HEK293T (cell line): ENCODE measurements at places on chromosomes 7 and 10.

DNA sequence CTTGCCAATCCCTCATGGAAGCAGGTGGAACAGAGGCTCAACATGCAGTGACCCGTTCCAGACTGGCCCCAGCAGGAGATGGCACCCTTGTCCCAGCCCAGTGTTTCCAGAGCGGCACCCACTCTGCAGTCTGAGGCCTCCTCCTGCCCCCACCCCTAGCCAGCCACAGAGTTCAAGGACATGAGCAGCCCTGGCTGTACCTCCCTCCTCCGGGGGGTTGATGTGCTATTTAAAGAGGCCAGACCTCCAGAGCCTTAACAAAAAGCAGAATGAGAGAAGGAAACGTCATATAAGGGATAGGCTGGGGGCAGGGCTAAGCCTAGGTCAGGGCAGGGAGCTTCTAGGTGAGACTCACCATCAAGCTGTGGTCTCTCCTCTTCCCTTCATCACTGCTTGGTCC is 115.7 kb upstream of the NANOS1 start:
- no peak for DNase-seq

DNA sequence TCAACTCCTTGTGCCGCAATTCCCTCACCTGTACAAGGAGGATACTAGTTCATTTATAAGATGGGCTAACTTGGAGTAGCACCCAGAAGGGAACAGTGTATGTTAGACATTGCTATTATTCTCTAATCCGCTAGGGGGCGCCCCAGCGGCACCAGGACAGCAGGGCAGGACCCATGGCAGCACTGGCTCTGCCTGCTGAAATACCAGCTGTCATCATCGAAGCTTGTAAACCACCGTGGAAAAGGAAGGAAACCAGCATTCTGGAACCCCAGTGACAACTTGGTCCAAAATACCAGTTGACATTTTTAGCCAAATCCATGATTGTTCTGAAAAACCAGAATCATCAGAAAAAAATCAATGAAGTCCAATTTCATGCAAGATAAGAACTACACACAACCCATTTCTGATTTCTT is 134.4 kb downstream of the ITGA8 start:
- DNase-seq = peak; percentile 84

GRCh38 chr10:93580828-93581227 is 14.4 kb downstream of the FFAR4 start:
- peak; percentile 35 for DNase-seq

- no peak for DNase-seq
These were observed 603.8 kb upstream of the LRRTM3 start for GRCh38 chr10:66321723-66322665.

DNA sequence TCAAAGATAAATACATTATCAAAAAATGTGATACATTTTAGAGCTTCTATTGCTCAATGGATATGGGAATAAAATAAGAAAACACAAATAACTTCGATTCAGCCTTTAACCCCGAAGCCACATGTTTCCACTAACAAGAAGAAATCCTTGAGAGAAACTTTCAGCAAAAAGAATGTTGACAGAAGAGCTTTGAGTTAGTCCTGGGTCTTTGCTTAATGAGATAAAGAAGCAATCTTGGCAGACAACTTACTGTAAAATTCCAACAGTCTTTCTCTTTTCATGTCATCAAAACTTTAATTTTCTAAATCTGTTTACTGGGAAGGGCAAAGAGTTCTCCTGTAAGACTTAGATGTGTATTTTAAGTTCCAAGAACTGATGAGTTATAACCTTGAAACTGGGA is 810.2 kb downstream of the CNTNAP2 start:
- DNase-seq = no peak

DNA sequence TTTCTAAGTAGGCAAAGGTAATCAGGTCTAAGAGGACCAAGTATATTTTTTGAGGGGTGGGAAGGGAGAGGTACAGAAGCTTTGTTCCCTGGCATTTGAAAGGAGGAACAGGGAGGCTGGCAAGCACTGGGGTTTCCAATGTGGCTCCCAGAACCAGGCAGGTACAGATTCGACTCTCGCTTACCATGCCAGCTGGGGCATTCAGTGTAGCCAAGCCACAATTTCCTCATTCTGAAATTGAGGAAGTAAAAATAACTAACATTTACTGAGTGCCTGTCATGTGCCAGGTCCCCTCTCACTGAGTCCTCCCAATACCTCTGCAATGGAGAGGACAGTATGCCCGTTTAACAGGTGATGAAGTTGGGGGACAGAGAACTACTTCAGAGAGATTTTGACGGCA is 45.9 kb upstream of the BET1 start:
- no peak for DNase-seq

- no peak for DNase-seq
These were observed 1.8 kb downstream of the HOXA2 start for GRCh38 chr7:27100694-27101170.

- no peak for DNase-seq
These were observed 688.9 kb upstream of the POT1 start for GRCh38 chr7:125618516-125618915.

DNA sequence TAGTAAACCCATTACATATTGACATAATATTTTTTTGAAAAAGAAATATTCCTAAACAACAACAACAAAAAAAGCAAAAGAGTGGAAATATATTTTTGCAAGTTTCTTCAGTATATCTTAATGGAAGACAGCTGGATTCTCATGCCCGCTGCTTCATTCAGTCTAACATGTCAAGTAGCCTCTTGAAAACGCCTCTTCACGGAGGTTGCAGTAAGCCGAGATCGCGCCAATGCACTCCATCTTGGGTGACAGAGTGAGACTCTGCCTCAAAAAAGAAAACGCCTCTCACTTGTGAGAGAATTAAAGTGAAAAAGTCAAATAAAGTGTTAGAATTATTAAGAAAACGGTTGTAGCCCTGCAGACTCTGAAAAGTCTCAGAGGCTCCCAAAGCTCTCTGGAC is 1.3 kb downstream of the CUTC start:
- no peak for DNase-seq

DNA sequence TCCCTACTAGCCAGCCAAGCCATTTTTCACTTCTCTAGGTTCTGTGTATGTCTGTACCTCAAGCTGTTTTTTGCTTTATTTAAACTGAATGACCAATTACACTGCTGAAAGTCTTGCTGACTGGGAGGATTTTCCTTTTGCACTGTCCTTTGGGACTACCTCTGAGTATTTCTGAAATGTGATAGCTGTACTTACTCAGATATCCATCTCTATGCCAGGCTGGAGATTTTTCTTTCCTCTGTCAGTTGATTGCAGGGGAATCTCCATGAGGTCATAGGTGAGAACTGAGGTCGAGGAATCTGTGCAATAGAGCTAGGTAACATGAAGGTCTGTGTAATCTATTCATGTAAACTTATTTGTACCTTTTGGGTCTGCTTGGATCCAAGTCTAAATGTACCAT is 38.9 kb upstream of the ANKRD1 start:
- DNase-seq = no peak

- DNase-seq = no peak
These were observed 49.4 kb upstream of the KLF6 start for GRCh38 chr10:3834404-3834803.

GRCh38 chr7:22561895-22562593 is 62.1 kb upstream of the STEAP1B start:
- no peak for DNase-seq

GRCh38 chr7:23685731-23686130 is 5.7 kb downstream of the FAM221A start:
- no peak for DNase-seq

- no peak for DNase-seq
These were observed 62.6 kb downstream of the COL13A1 start for GRCh38 chr10:69864321-69864720.

DNA sequence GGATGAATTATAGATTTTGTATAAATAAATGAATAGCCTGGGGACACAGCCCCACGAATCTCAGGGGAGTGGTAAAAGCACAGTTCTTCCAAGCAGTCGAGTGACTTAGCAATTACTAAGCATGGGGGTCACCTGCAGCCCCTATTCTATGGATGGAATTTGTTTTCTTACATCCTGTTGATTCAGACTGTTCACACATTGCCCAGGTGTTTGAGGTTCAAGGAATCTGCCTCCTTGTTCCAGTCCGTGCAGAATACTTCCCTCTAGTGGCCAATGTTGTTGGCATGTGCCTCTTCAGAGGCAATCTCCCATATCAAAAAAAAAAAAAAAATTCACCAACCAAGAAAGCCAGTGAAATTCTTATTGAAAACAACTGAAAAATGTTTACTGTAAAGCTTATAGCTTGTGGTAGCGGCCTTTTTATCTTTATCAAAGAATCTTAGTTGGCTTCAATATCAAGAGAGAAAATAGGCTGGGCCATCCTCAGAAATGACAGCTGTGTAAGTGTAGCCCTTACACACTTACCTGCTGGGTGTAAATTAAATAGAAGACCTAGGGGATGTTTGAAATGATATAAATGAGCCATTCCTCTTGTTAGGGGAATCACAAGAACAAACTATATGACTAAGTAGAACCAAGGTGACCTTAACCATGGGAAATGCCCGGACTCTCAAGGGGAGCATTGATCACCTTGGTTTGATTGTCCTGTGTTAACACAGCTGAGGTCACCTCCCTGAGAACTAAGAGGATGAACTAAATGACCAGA is 7.8 kb downstream of the LIPM start:
- DNase-seq = peak; percentile 58

DNA sequence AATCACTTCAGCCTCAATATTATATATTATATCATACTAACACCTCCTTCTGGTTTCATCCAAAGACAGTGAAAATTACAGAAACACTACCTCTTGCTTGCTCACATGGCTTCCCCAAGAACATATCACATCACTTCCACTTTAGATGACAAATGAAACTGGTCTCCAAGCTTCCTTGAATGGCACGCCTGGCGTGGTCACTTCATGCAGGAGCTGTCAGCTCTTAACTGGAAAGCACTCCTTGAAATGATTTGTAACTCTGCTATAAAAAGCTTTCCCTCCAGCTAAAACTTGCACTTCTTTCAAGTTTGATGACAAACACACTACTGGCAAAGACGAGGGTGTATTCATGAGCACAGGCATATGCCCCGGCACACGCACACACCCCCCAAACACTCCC is 84.1 kb upstream of the INHBA start:
- no peak for DNase-seq

- no peak for DNase-seq
These were observed 359.6 kb upstream of the MEOX2 start for GRCh38 chr7:16046041-16046440.

- DNase-seq = peak; percentile 39
These were observed 192.5 kb upstream of the PRSS1 start for GRCh38 chr7:142556740-142557139.

GRCh38 chr7:149727053-149727898 is 46.1 kb downstream of the ZNF467 start:
- no peak for DNase-seq

GRCh38 chr10:46528171-46528671 is 28.2 kb downstream of the GPRIN2 start:
- no peak for DNase-seq

- no peak for DNase-seq
These were observed 42.0 kb downstream of the LYZL2 start for GRCh38 chr10:30587522-30588031.

DNA sequence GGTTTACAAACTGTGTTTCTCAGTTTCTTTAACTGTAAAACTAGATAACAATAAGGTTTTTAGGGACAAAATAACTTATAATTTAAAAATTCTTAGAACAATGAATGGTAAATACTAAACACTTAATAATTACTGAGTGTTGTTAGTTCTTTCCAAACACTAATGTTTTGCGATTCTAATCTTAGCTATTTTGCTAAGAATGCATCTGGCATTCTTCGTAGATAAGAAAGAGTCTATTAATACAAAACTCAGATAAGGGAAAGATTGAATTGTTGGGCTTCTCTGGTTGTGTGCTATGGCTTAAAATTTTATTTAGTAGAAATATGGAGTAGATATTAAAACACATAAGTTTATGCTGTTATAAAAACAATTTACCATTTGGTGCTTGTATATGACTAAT is 45.4 kb downstream of the TMEM229A start:
- no peak for DNase-seq

DNA sequence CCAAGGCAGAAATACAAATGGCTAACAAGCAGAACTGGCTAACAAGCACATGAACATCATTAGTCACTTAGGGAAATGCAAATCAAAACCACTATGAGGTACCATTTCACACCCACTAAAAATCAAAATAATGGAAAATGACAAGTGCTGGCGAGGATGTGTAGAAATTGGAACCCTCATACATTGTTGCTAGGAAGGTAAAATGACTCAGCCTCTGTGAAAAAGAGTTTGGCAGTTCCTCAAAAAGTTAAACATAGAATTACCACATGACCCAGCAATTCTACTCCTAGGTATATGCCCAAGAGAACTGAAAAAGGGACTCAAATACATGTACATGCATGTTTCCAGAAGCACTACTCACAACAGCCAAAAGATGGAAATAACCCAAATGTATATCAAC is 52.8 kb upstream of the ANAPC16 start:
- DNase-seq = no peak

GRCh38 chr7:99301496-99301895 is 24.2 kb upstream of the ARPC1A start:
- DNase-seq = no peak

GRCh38 chr7:155972247-155972646 is 160.0 kb upstream of the SHH start:
- no peak for DNase-seq

DNA sequence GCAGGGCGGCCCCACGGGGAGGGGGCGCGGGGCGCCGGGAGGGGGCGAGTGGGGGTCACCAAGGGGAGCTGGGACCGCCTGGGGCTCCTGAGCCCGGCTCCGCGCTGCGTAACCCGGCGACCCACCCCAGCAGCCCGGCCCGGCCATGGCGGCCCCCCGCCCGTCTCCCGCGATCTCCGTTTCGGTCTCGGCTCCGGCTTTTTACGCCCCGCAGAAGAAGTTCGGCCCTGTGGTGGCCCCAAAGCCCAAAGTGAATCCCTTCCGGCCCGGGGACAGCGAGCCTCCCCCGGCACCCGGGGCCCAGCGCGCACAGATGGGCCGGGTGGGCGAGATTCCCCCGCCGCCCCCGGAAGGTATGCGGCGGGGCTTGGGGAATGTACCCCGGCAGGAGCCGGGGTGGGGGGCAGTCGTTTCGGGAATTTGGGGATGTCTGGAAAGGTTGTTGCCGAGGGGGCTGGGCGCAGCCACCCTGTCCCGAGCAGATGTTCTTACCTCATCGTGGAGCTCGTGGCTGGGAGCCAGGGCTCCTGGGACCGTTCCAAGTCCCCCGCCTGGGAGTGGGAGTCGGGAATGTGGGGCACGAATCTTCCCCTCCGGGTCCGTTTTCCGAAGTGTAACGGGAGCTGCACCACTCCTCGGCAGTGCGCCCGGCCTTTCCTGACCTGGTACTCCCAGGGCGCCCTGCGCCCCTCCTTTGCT is 431 bp downstream of the ZYX start:
- peak; percentile 53 for DNase-seq

- DNase-seq = no peak
These were observed 383.8 kb upstream of the SORCS1 start for GRCh38 chr10:107548301-107548700.

GRCh38 chr10:71398976-71399375 is 2.3 kb downstream of the CDH23 start:
- DNase-seq = no peak

- no peak for DNase-seq
These were observed 18.0 kb upstream of the XPNPEP1 start for GRCh38 chr10:109941236-109941862.
